Caki2 (cell line): ENCODE measurements at places on chromosomes 13 and 19. TPM values are rescaled to one million over a fixed set of nuclear protein-coding genes. Genes with fewer than 3 reads are reported as not detected.

Gene TMEM59L
- total RNA-seq = 0.14 and 0.90 TPM in 2 replicates

Gene CALR
- 846 and 992 TPM in 2 replicates for total RNA-seq

Gene HRC
- total RNA-seq = not detected in 2 replicates

Gene DDA1
- total RNA-seq = 17.9 and 23.5 TPM in 2 replicates

Gene C19orf33
- 165 and 184 TPM in 2 replicates for total RNA-seq

Gene THSD8
- total RNA-seq = not detected in 2 replicates

Gene CEACAM4
- not detected in 2 replicates for total RNA-seq

Gene LILRB4
- not detected in 2 replicates for total RNA-seq

Gene WDR88
- total RNA-seq = not detected in 2 replicates
